ENCODE measurements at places on chromosomes 2 and 18.

DNA sequence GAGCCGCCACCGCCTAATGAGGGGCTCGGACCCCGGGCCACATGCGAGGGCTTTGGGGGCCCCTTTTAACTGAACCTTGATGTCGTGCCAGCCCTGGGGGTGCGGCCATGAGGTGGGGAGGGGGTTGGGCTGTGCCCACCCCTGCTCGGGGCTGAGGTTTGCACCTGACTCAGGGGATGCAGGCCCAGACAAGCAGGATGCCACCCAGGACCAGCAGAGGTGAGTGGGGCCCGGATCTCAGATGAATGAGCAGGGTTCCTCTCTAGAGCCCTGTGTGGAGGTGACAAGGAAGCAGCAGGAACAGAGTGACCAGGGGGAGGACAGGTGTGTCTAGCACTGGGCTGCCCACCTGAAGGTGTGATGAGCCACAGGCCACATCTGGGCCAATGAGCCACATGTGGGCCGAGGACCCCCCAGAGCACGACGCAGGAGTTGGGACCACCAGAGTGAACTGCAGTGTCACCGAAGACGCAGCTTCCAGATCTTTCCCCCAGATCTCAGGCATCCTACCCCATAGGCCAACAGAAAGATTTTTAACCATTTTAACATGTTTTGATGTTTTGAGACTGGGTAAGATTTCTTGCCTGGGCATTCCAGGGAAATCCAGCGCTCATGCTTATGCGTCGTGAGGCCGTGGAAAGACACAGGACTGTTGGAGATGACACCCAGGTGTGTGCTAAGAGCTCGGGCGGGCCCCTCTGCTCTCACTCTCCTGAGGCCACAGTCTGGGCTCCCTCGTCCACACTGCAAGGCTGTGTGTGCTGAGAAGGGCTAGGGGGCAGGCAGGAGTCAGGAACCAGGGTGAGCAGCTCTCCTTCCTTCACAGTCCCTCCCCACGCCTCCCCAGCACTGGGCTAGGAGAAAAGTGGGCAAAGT, 73.6 kb downstream of the DDX1 start:
- no peak for DNase-seq

DNA sequence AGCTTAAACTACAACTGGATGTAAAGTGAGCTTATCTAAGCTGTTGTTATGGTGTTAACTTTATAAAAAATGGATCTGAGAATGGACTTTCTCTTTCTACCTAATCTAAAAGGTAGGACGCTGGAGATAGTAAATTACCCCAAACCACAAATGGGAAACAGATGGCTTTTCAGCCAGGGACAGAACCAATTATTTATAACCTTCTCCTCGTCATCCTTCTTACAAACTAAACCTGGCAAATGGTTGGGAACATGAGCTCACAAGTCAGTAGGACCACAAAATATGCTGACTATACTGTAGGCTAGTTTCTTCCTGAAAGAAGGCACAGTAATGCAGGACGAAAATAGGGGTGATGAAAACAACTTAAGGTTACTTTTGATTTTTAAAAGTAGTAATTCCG, 32.7 kb upstream of the ZDBF2 start:
- DNase-seq: no peak

DNA sequence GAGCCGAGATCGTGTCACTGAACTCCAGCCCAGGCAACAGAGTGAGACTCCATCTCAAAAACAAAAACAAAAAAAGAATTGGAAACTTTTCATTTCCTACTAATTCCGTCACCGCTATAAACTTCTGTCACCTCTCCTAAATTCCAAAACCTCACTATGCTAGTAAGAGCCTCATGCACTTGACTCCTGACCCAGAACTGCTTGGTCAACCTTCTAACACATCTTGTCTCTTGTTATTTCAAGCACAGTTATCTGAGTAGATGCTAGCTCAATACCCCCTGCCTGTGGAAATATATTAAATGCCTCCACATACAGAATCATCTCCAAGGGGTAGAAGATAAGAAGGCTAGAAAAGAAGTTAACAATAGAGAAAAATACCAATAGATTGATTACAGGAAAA, 703.3 kb downstream of the NRXN1 start:
- DNase-seq: no peak

GRCh38 chr2:62794791-62795190, 89.3 kb downstream of the EHBP1 start:
- DNase-seq: no peak

GRCh38 chr2:234078129-234078528, 27.6 kb downstream of the SPP2 start:
- DNase-seq: no peak

- DNase-seq: no peak
Measured at GRCh38 chr2:34475156-34475555, 876.1 kb upstream of the FAM98A start.

DNA sequence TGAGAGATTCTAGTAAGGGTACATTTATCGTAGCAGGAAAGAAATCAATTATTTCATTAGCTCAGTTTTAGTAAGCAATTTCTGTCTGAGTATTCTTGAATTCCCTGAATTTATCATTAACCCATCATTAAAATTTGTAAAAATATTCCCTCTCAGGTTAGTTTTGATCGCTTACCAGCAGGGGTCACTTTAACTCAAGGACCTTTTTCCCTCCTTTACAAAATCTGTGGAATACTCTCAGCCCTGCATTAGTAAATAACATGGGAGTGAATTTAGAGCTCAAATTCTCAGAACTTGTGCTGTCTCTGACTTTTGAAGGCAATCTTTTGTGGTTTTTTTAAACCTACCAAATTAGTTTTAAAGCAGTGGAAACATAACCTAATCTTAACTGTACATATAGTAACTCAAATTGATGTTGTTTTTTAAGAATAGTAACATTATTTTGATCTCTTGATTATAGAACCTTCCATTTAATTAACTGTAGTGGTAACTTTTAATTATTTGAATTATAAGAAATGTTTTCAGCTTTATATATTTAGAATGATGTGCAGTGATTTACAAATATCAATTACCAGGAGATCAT, 97.2 kb downstream of the AGPS start:
- no peak for DNase-seq

DNA sequence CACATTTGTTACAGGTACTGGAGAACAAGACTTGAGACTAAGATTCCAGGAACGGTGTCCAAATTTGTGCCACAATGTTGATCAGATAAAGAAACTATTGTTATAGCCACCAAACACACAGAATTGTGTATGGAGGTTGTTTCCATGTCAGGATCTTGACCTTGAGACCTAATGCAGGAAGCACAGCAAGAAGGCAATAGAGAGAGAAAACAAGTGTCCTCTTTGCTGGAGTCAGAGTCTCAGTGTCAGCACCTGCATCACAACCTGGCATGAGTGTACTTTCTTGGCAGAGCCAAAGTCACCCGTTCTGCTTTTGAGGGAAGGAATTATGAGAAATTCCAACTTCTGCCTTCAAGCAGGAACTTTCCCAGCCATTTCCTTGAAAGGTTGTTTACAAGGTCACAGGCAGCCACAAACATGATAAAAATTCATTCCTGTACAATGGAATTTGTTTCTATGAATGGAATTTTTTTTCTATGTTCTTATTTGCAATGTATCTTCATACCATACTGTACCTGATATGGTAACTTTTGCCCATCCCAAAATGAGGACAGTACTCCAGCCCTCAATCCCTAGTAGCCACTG, 118.4 kb downstream of the PKP4 start:
- DNase-seq: no peak

- DNase-seq: no peak
Measured at GRCh38 chr18:45069546-45069945, 388.9 kb downstream of the SETBP1 start.

DNA sequence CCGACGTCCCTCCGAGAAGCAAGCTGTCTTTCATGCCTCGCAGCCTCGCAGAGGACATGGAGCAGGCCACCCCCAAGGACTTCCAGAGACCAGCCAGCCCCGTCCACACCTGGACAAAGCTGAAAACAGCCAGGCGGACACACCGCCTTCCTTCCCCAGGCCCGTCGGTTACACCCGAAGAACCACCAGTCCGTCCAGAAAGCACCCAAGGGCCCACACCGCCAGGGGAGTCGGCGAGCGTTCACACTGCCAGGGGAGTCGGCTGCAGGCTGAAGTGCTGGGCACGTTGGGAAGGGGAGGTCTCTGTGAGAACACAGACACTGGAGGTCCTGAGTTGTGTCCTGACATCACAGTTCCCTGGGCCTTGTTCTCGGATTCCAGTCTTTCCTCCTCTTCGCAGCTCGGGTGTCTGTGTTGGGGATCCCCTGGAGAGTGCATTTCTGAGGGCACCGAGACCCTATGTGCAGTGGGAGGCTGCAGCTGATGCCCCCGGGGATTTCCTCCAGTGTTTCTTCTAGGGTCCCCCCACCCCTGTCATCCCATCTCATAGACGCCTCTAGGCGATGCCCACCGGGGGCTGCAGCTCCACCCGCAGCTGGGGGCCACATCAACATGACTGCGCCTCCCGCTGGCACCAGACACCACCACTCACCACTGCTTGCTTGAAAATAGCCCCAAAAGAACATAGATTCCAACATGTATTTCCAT, 344.4 kb upstream of the SALL3 start:
- DNase-seq: no peak

- DNase-seq: no peak
Measured at GRCh38 chr2:237904831-237905599, 45.6 kb downstream of the RAMP1 start.

DNA sequence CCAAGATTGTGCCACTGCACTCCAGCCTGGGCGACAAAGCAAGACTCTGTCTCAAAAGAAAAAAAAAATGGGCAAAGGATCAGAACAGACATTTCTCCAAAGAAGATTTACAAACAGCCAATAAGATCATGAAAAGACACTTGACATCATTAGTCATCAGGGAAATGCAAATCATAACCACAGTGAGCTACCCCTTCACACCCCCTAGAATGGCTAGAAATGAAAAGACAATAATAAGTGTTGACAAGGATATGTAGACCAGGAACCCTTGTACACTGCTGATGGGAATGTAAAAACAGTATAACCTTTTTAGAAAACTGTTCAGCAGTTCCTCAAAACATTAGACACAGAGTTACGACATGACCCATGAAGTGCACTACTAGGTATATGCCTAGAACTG, 18.4 kb upstream of the MTERF4 start:
- DNase-seq: no peak

GRCh38 chr2:136377423-136378382, 259.8 kb upstream of the CXCR4 start:
- DNase-seq: no peak

GRCh38 chr2:4791488-4791887, 900.7 kb upstream of the SOX11 start:
- no peak for DNase-seq

DNA sequence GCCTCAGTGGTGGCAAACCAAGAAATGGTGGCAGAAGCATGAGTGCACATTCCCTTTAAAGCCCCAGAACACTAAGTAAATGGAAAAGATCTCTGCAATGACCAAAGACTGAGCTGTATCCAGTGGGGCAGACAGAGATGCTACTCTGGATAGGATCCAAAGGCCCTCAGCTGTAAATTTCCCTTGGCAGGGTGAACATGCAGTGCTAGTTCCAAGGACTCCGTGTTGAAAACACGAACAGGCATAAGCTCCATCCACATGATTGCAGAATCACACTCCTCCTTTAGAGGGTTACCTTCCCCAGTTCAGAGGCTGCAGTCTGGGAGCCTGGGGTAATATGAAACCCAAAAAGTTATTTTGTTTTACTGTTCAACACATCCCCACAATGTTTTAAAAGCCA, 98.6 kb upstream of the KLF7 start:
- no peak for DNase-seq
